ENCODE measurements at places on chromosomes 7 and 10.

DNA sequence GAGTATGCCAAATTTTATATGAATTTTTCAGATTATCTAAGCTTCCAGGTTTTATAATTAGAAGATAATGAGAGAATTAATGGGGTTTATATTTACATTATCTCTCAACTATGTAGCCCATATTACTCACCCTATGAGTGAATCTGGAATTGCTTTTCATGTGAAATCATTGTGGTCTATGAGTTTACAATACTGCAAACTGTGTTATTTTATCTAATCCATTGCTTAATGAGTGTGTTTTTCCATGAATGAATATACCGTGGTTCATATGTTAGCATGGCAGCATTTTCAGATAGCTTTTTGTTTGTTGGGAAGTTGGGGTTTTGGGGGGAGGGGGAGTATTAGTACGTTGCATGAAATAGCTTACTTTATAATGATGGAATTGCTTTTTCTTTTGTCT is 44.5 kb downstream of the FGFBP3 start:
- no peak for DNase-seq

GRCh38 chr10:72375585-72375984 is 20.9 kb upstream of the DNAJB12 start:
- no peak for DNase-seq

- no peak for DNase-seq
These were observed 615.0 kb downstream of the ANKRD7 start for GRCh38 chr7:118839515-118839914.

GRCh38 chr10:86670290-86670811 is 2.0 kb downstream of the LDB3 start:
- DNase-seq = no peak

GRCh38 chr10:76540786-76541185 is 1096.8 kb downstream of the KCNMA1 start:
- no peak for DNase-seq

- DNase-seq = no peak
These were observed 294.6 kb downstream of the SORCS3 start for GRCh38 chr10:104935656-104936055.

DNA sequence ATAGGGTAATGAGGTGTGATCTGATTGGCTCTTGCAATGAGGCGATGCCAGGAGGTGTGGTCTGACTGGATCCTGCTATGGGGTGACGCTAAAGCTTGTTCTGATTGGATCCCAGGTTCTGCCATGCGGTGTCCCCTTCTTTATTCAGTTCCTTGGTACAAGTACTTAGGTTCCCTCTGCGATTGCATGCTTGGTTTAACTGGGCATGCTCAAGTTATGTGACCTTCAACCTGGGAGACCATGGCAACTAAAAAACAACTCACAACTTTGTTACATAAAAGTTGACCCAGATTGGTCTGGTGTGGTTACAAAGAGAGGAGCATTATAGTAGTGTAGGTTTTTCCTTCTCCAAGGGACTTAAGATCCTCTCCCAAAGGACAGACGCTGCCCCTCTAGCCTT is 49.5 kb upstream of the DNAJC1 start:
- DNase-seq = no peak

DNA sequence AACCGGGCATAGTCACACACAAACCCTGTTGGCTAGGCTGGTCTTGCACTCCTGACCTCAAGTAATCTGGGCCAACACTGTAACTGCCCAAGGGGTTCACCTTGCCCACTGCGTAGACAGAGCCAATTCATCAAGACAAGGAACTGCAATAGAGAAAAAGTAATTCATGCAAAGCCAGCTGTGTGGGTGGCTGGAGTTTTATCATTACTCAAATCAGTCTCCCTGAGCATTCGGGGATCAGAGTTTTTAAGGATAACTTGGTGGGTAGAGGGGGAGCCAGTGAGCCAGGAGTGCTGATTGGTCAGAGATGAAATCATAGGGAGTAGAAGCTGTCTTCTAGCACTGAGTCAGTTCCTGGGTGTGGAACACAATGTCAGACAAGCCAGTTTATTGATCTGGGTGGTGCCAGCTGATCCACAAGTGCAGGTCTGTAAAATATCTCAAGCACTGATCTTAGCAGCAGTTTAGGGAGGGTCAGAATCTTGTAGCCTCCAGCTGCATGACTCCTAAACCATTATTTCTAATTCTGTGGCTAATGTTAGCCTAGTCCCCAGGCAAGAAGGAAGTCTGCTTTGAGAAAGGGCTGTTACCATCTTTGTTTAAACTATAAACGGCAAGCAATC is 15.6 kb upstream of the FXYD4 start:
- no peak for DNase-seq

DNA sequence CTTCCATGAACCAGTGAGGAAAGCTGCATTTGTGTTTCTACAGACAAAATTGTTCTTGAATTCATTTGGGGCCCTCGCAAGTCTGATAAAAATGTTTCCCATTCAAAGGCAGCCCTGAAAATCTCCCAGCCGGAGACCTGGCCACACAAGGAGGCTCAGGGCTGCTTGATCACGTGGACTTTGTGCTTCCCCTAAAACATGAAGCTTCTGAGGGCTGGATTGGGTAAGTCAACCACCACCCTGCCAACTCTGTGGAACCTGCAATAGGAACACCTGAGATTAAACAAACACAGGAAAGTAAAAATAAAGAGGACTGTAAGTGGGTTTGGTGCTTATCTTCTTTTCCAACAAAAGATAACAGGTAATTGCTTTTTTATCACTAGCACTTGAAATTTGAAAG is 133.8 kb downstream of the C10orf90 start:
- no peak for DNase-seq

DNA sequence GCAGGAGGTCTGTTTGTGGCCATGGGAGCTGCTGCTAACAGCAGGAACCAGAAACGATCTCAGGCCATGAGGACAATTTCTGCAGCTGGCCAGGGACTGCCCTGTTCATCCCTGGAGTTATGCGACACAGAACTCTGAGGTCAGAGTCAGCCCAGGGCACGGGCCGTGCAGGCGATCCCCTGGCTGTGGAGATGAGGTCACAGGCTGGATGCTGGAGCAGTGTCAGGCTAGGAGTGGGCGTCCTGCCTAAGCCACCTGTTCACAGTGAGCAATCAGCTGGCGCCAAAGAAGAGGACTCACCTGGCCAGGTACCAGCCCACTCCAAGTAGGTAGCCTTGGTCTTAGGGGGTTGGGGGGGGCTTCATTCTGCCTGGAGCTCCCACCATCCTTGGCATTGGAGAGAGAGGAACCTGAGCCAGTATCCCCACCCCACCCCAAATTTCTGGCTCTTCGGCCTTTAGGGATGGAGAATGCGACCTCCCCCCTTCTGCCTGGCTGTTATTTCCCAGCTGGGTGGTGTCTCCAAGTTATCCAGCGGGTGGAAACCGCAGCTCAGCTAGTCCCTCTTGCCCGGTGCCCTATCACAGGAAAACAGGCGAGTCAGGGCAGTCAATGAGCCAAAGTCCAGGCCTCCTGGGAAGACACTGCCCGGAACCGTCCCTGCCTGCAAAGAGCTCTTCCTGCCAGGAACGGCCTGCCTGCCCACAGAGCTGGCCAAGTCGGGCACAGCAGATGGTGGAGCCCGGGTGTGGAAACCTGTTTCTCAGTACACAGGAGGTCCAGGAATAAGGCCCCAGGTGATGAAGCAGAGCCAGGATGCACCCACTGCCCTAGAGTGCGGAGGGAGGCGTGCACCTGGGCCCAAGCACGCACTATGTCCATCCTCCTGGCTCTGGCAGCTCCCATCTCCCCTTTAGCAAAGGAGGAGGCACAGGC is 1.8 kb upstream of the TTYH3 start:
- no peak for DNase-seq

- DNase-seq = no peak
These were observed 2.8 kb downstream of the MCU start for GRCh38 chr10:72694476-72695369.

DNA sequence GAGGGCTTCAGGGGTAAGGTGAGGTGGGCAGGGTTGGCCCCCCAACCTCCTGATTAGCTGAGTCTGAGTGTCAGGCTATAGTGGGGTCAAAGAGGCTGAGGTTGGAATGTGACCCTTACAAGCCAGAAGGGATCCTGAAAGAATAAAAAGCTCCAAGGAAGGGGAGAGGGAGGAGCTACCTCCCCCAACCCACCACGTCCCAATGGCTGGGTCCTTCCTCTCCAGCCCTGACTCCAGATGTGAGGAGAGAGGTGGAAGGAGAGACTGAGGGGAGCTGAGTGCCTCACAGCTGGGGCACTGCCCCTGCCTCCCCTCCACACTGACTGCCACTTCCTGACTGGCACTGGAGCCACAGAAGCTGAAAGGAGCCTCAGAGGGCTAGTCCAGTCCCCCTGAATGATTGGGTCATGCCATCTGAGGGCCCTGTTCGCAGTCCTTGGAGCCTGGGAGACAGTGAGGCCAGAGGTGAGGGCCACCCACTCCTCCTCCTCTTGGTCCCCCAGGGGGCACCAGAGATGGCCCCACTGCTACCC is 20.6 kb downstream of the IMPDH1 start:
- DNase-seq = no peak

DNA sequence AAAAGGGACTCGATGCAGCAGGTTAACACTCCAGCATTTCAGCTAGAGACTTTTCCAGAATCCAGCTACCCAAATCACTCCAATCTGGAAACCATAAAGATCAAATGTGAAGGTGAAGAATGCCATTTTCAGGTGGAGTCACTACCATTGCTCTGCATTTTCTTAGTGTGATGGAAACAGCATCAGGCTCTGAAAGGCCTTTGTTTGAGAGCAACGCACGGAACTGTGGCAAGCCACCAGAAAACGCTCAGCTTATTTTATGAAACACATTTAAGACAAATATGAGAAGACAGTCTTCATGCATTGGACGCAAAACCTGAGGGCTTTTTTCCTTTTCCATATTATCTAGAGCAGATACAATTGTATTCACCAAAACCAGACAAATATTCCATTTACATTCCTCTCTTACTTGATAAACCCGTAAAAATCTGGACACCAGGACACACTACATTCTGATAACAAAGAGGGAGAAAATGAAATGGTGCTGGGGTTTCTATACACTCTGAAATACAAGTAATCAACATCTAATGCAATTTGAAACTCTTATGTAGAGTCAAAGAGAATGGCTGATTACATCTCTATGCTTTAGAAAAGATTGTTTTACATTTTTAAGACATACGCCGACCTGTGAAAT is 99.1 kb downstream of the NRP1 start:
- no peak for DNase-seq
